ENCODE measurements at places on chromosomes 6 and 20.

- no peak for DNase-seq
These were observed 126.6 kb downstream of the VEGFA start for GRCh38 chr6:43896329-43897255.

DNA sequence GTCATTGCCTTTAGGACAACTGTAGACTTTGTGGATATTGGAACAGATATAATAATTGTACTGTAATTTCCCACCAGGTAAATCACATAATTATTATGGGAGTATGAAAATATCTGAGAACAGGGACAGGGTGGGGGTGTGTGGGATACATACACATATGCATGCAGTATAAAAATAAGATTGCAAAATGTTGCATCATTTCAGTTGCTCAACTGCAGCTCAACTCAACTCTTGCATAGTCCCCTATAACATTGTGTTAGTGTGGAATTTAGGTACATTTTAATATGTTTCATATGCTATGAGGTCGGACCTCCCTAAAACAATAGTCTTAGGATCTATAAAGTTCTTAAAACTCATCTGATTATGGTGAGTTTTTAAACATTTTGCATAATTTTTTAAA, 275.0 kb upstream of the FLRT3 start:
- DNase-seq = peak; percentile 52

DNA sequence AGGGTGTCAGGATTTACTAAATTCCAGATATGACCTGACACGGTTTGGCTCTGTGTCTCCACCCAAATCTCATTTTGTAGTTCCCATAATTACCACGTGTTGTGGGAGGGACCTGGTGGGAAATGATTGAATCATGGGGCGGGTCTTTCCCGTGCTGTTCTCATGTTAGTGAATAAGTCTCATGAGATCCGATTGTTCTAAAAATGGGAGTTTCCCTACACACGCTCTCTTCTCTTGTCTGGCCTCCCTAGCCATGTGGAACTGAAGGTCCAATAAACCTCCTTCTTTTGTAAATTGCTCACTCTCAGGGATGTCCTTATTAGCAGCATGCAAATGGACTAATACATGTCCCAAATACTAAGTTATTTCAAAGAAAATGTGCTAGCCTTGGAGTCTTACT, 121.1 kb downstream of the CENPW start:
- DNase-seq = no peak

DNA sequence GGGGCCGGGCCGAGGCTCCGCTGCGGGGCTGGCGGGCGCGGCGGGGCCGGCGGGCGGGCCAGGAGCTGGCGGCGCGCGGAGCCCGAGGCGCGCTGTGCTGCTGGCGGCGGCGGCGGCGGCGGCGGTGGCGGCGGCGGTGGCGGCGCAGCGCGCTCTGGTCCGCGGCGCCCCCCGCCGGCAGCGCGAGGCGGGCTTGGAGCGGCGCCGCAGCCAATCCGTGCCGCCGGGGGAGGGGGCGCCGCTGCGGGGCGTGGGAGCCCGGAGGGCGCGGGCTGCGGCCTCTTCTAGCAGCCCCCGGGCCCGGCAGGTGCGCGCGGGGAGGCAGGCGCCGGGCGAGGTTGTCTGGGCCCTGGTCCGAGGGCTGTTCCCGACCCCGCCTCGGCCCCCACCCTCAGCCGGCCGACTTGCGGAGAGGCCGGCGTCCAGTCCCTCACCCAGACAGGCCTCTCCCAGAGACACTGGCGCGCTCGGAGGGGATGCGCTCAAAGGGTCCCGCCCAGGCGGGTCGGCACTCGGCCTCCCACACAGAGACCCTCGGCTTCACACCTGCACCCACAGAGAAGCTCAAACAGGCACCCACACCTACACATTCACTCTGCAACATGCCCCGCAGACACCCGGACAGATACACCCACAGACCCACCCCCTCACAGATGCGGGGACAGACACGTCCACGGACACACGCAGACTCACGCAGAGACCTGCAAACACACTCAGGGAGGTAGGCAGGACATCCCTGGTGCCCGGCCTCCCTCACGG, at the start of gene RIMS4:
RIMS4 (minus strand) TSS at position 156 of the 759 bp plus-strand sequence. CDS start 275 bp downstream, outside the sequence.
- DNase-seq = no peak

DNA sequence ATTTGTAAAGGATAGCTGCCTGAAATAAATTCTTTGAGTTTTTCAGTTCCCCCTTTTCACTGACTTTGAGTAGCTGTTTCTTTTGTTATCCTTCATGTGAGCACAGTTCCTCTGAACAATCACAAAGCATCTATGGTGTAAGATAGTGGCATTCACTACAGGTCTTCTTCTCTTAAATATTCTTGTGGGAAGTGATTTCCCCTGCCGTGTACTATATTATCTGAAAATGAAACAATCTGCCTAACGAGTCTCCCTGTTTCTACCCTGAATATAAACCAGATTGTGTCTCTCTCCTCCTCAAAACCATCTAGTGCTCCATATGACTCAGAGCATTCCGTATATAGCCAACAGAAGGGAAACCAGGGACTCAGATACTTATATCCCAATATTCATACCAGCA, 380.1 kb upstream of the SOX4 start:
- DNase-seq = no peak

DNA sequence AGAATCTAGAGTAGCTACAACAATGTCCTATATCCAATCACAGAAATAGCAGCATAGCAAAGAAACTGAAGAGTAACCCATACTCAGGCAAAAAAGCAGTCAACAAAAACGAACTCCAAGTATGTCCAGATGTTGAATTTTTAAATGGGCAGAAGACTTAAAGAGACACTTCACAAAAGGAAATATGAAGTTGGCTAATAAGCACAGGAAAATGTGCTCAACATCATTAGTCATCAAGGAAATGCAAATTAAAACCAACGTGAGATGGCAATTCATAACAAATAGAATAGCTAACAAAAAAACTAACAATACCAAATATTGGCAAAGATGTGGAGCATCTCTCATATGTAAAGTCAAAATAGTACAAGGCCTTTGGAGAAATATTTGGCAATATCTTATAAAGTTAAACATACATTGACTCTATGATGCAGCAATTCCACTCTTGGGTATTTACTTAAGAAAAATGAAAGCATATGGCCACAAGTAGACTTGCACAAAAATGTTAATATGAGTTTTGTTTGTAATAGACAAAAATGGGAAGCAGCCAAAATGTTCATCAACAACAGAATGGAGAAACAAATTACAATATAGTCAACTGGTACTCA, 37.7 kb downstream of the FRK start:
- no peak for DNase-seq

- peak; percentile 55 for DNase-seq
These were observed 61.1 kb downstream of the ZBTB2 start for GRCh38 chr6:151330130-151330696.

DNA sequence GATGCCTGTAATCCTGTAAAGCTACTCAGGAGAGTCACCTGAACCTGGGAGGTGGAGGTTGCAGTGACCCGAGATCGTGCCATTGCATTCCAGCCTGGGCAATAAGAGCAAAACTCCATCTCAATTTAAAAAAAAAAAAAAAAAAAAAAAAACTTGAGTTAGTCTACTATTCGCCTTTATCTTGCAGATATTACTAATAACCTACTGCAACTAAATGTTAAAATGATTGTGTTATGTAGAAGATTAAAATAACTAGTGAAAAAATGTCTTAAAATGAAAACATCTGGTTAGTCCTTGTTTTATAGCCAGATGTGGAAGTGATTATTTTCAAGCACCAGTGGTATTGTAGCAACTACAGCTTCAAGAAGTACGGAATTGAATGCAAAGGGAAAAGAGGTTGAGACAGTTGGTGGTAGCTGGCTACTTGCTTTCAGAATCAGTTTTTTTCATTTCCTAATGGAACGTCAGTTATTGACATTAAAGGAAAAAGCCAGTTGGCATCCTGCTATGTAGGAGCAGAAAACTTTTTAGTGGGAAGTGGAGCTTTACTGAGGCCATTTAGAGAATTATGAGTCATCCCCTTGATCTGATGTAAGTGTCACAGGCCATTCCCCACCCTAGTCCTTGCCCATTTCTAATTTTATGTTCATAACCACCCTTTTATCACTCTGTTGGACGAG, 43.8 kb upstream of the DYNLRB1 start:
- DNase-seq = peak; percentile 45

DNA sequence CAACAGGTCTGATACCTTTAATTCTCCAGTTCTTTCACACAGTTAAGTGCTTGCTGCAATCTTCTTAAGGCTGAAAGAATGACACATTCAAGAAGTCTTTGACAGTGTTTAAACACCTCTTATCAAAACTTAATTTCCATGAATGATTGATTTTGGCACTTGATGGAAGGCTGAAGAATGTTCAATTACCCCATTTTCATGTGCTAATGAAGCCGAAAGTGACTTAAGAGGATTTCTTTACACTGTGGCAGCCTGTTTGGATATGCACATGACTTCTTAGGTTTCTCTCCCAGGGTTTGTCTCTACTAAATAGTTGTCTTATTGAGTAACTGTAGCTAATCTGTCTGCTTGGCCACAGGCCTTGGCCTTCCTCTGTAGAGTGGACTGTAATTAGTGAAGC, 81.1 kb upstream of the PRDM1 start:
- DNase-seq = peak; percentile 31

GRCh38 chr20:9367746-9368145, 146.6 kb upstream of the LAMP5 start:
- DNase-seq = no peak

DNA sequence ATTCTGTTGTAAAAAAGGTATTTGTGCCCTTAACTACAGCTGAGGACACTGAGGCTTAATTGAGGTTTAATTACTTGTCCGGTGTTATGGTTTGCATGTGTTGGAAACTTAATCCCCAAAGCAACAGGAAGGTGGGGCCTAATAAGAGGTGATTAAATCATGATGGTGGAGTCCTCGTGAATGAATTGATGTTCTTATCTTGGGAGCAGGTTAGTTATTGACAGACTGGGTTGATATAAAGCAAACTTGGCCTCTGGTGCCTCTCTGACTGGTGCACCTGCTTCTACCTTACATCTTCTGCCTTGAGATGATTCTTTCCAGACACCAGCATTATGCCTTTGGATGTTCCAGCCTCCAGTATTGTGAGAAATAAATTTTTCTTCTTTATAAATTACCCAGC, 306.5 kb upstream of the HS3ST5 start:
- DNase-seq = no peak

DNA sequence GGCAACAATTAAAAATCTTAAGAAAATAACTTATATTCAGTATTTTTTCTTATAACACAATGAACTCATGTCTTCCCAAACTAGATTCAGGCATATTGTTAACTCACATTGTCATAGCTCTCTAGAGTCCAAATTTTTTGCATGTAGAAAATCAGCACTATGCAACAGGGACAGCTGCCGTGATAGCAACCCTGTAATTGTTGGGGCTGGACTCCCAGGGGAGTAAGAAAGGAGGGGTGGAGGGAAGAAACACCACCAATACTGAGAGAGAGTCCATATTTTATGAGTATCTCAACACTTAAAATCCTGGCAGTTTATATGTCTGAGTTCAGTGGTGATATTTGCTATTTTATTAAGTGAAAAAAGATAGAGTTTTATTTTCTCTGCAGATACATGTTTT, 89.6 kb upstream of the HS3ST5 start:
- no peak for DNase-seq

DNA sequence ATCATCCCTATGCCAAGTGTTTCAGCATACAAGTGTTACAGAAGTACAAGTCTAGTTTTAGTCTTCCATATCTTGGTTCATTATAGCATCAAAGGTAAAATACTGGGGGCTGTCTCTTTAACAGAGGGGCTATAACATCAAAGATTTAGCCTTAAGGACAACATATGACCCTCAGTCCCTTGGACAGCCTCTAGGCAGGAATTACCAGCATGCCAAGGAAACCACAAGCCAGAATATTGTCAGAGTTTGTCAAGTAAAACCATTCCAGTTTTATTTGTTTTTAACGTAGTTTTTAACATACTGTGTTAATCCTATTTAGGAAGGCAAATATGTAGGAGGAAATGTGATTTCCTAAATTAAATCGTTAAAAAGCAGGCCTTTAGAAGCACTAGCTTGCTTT, 18.6 kb downstream of the ZKSCAN8 start:
- DNase-seq = no peak

DNA sequence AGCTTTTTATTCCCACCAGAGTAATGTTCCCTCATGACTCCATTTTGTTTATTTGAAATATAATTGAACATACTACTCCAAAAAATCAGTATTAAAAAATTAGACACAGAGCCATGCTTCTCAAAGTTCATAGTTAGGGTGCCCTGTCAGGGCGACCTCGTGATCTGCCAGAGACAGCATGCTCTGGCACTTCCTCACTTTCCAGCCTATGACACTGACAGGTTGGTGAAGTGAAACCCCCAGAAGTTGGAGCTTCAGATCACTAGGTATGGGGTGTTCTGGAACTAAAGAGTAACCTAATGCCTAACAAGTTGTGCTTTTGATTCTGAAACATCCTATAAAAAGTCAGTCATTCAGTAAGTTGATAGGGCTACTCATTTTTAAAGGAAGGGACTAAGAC, 93.0 kb downstream of the TBC1D7 start:
- no peak for DNase-seq

- DNase-seq = no peak
These were observed 256.5 kb downstream of the FARS2 start for GRCh38 chr6:5517796-5518195.

GRCh38 chr6:26476896-26477295, 19.1 kb downstream of the BTN2A1 start:
- no peak for DNase-seq

DNA sequence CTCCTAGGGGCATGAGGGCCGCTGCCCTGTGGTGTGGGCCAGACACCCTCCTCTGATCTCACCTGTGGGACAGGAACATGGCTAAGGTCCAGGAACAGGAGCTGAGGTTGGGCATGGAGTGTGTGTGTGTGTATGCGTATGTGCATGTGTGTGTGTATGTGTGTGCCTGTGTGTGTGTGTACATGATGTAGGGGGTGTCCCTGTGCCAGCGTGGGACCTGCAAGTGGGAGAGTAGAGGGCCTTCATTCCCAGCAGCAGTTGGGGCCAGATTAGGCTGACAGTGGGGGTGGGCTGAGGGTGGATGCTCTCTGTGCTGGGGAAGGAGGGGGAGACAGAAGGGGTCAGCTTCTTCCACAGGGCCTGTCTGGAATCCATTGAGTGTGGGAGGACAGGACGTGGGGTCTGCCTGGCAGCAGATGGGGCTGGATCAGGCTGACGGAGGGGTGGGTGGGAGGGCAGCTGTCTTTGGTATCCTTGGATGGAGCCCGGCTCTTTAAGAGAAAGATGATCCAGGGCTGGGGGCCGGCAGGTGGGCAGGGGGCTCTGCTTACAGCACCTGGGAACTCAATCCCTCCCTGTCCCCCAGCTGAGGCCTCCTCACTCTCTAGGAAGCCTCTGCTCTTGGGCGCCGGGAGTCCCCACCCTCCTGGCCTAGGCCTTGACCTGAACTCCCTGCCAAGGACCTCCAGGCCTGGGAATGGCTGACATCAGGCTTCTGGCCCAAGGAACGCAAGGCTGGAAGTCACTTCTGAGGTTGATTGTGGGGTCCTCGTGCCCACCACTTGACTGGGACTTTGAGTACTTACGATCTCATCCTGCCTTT, 44.0 kb downstream of the SPDEF start:
- DNase-seq = no peak

- no peak for DNase-seq
These were observed 448.3 kb upstream of the HSF2 start for GRCh38 chr6:121951123-121951522.

DNA sequence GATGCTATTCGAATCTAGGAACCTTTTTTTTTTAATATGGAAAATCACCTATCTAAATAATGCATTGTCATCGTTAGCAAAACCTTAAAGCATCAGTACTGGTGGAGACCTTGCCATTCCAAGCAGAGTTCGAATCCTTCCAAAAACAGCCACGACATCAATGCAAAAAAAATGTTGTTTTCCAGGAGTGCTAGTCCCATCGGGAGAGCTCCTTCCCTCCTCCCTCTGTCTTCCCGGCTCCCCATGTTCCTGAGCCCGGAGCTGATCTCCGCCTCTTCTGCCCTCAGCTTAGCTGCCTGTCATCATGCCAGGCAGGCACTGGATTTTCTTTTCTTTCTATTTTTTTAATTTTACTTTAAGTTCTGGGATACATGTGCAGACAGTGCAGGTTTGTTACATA, 153.6 kb upstream of the QKI start:
- no peak for DNase-seq

All from choroid plexus epithelial cell (primary cell).